Endothelial cell of coronary artery (primary cell): ENCODE measurements at places on chromosomes 2 and 18. TPM values are rescaled to one million over a fixed set of nuclear protein-coding genes. Genes with fewer than 3 reads are reported as not detected.

Gene SLC8A1
- 4.6 and 6.4 TPM in 2 replicates for total RNA-seq

Gene GYPC
- 5.1 and 5.8 TPM in 2 replicates for total RNA-seq

Gene MPPE1
- 10.7 and 17.8 TPM in 2 replicates for total RNA-seq

Gene C2orf80
- total RNA-seq, result not detected in 2 replicates

Gene CENPA
- 5.2 and 13.0 TPM in 2 replicates for total RNA-seq

Gene NEURL3
- not detected in 2 replicates for total RNA-seq

Gene C2orf15
- total RNA-seq, result 0.18 and 0.19 TPM in 2 replicates

Gene CIDEA
- total RNA-seq, result 0.81 TPM in 1 of 2 replicates, not detected in the other

Gene ARHGEF33
- 0.09 and 0.38 TPM in 2 replicates for total RNA-seq

Gene TSHZ1
- total RNA-seq, result 2.9 and 4.5 TPM in 2 replicates

Gene NXPH2
- not detected in 2 replicates for total RNA-seq
